ENCODE measurements at places on chromosomes 12 and 14. TPM values are rescaled to one million over a fixed set of nuclear protein-coding genes. Genes with fewer than 3 reads are reported as not detected.

The B4GALNT3 gene
- total RNA-seq, result 0.66 TPM

The C1QL4 gene
- not detected for total RNA-seq

The PIK3C2G gene
- 17.5 TPM for total RNA-seq

The HCAR1 gene
- not detected for total RNA-seq

The NRXN3 gene
- total RNA-seq, result 0.29 TPM

The LMNTD1 gene
- total RNA-seq, result not detected

The SLC7A7 gene
- total RNA-seq, result 10.4 TPM

The BHLHE41 gene
- 1.0 TPM for total RNA-seq

The LTBP2 gene
- 3.5 TPM for total RNA-seq

The EGLN3 gene
- total RNA-seq, result 2.3 TPM

The ZFYVE26 gene
- total RNA-seq, result 11.5 TPM

The ARPC3 gene
- total RNA-seq, result 291 TPM

The GPR137C gene
- 0.18 TPM for total RNA-seq

The SRP54 gene
- total RNA-seq, result 40.0 TPM

The SMOC1 gene
- total RNA-seq, result 22.3 TPM

The RAD51B gene
- 3.7 TPM for total RNA-seq

The ACSM4 gene
- not detected for total RNA-seq

The TUNAR gene
- not detected for total RNA-seq

The LRCOL1 gene
- 8.4 TPM for total RNA-seq

The PLEKHH1 gene
- 3.1 TPM for total RNA-seq

The LIN7A gene
- total RNA-seq, result 13.4 TPM

The GDF3 gene
- not detected for total RNA-seq

The ACTR6 gene
- total RNA-seq, result 13.9 TPM

The PRB2 gene
- not detected for total RNA-seq

The HRK gene
- total RNA-seq, result not detected

The SLC39A5 gene
- 209 TPM for total RNA-seq

The APOF gene
- 256 TPM for total RNA-seq

The OR6C4 gene
- not detected for total RNA-seq

The DACT1 gene
- 1.2 TPM for total RNA-seq

The CIDEB gene
- total RNA-seq, result 118 TPM

The HPD gene
- 1,803 TPM for total RNA-seq

The RPS29 gene
- total RNA-seq, result 1,761 TPM

The PMEL gene
- 1.7 TPM for total RNA-seq

The PRH2 gene
- not detected for total RNA-seq

The CATSPERB gene
- 0.19 TPM for total RNA-seq

The UNC79 gene
- total RNA-seq, result 0.04 TPM

The CD4 gene
- 35.6 TPM for total RNA-seq

The OVCH1 gene
- total RNA-seq, result not detected

The IQSEC3 gene
- 0.46 TPM for total RNA-seq

The CD27 gene
- total RNA-seq, result not detected

The SYT1 gene
- 0.82 TPM for total RNA-seq

The C14orf39 gene
- not detected for total RNA-seq

The KRT86 gene
- total RNA-seq, result not detected

The KLRB1 gene
- total RNA-seq, result 1.6 TPM

The CCDC177 gene
- 0.11 TPM for total RNA-seq

The GPR162 gene
- 0.53 TPM for total RNA-seq

The MIPOL1 gene
- total RNA-seq, result 4.2 TPM
